ENCODE measurements at places on chromosomes 4 and X. TPM values are rescaled to one million over a fixed set of nuclear protein-coding genes. Genes with fewer than 3 reads are reported as not detected.

DNA sequence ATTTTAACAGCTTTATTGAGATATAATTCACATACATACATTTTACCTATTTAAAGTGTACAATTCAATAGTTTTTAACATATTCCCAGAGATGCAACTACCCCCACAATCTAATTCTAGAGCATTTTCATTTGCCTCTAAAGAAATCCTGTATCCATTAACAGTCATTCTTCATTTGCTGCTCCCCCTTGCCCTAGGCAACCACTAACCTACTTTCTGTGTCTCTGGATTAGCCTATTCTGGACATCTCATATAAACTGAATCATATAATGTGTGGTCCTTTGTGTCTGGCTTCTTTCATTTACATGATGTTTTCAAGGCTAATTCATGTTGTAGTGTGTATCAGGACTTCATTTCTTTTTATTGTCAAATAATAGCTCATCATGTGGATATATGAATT lies 105.1 kb upstream of the GRPR start:
- H3K4me1 ChIP-seq = no peaks in the 10 kb centered on the region
- no peaks in the 10 kb centered on the region for H3K27me3 ChIP-seq
- no peak overlapping the region for H3K27ac ChIP-seq
- H3K36me3 ChIP-seq = no peaks in the 10 kb centered on the region

DNA sequence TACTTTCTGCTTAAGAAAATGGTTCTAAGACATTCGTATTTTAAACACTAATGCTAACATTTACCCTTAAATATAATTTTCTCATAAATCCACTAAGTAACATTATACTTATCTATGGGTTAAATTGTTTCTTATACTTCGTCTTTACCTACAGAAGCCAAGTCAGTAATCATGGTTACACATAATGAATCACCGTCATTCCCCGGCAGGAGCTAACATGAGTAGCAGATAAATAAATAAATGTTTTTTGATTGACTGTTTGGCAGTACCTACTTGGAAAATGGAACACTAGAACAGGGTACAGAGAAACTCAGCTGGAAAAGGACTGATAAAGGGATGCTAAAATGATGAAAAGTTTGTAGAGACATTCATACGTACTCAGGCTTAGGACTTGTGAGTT lies 430.4 kb downstream of the ACTRT1 start:
- no peaks in the 10 kb centered on the region for H3K27me3 ChIP-seq
- no peaks in the 10 kb centered on the region for H3K36me3 ChIP-seq
- H3K4me1 ChIP-seq = no peaks in the 10 kb centered on the region
- no peak overlapping the region for H3K4me3 ChIP-seq
- no peak overlapping the region for H3K27ac ChIP-seq

DNA sequence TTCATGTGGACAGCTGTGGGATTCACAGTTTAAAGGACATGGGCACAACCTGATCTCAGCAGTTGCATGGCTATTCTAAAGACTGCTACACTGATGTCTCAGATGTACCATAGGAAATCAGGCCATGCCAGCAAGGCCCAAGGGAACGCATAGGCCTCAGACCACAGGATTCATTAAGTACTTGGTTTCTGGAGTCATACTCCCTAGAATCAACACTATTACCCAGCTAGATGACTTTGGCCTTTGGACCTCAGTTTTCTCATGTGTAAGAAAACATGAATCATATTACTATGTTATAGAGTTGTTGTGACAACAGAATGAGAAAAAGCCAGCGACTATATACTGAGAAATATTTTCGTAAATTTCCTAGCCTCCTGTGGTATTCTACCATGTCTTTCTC lies 67.9 kb downstream of the NHS start:
- H3K4me1 ChIP-seq = no peaks in the 10 kb centered on the region
- H3K27me3 ChIP-seq = no peaks in the 10 kb centered on the region
- DNase-seq = no peak
- no peak overlapping the region for H3K27ac ChIP-seq
- H3K36me3 ChIP-seq = no peaks in the 10 kb centered on the region

- no peak overlapping the region for H3K27ac ChIP-seq
- H3K4me1 ChIP-seq = no peaks in the 10 kb centered on the region
- H3K4me3 ChIP-seq = no peak overlapping the region
- H3K36me3 ChIP-seq = no peaks in the 10 kb centered on the region
Measured at GRCh38 chr4:33882246-33882990, 2361.9 kb downstream of the ARAP2 start.

GRCh38 chr4:61812171-61812570 lies 612.0 kb downstream of the ADGRL3 start:
- H3K4me1 ChIP-seq = no peaks in the 10 kb centered on the region
- no peak overlapping the region for H3K27ac ChIP-seq
- no peak overlapping the region for H3K4me3 ChIP-seq
- DNase-seq = no peak
- no peaks in the 10 kb centered on the region for H3K27me3 ChIP-seq
- no peaks in the 10 kb centered on the region for H3K36me3 ChIP-seq

- H3K4me1 ChIP-seq = peaks cover 34% of the 10 kb centered on the region
- no peak overlapping the region for H3K27ac ChIP-seq
- H3K36me3 ChIP-seq = no peaks in the 10 kb centered on the region
Measured at GRCh38 chr4:145493166-145493565, 11.5 kb downstream of the SMAD1 start.

- H3K27me3 ChIP-seq = no peaks in the 10 kb centered on the region
- H3K4me3 ChIP-seq = no peak overlapping the region
- H3K27ac ChIP-seq = no peak overlapping the region
- H3K36me3 ChIP-seq = no peaks in the 10 kb centered on the region
- H3K4me1 ChIP-seq = no peaks in the 10 kb centered on the region
- DNase-seq = no peak
Measured at GRCh38 chr4:141196227-141196933, 24.3 kb upstream of the ZNF330 start.

DNA sequence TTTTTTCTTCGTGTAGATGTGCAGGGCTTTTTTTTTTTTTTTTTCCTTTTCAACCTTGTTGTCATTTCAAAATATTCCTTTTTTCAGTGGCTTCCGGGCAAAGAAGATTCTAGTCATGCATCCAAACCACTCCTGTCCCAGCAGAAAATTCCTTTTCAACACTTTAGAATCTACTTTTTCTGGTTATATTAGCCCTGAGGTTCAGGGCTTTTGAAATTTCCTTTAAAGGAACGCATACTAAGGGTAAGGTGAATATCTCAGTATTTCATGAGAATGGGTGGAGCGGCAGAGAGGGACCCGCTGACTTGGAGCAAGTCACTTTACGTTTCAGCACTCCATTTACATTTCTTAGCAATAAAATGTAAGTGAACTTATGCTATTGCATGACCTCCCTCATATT lies 15.6 kb upstream of the TENM3 start:
- no peak for DNase-seq
- H3K36me3 ChIP-seq = no peaks in the 10 kb centered on the region
- H3K27ac ChIP-seq = no peak overlapping the region
- no peak overlapping the region for H3K4me3 ChIP-seq
- H3K4me1 ChIP-seq = no peaks in the 10 kb centered on the region

DNA sequence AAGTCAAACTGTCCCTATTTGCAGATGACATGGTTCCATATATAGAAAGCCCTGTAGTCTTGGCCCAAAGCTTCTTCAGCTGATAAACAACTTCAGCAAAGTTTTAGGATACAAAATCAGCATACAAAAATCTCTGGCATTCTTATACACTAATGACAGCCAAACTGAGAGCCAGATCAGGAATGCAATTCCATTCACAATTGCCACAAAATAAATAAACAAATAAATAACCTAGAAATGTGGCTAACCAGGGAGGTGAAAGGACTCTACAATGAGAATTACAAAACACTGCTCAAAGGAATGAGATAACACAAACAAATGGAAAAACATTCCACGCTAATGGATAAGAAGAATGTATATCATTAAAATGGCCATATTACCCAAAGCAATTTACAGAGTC lies 52.9 kb upstream of the CXCL8 start:
- H3K27ac ChIP-seq = no peak overlapping the region
- DNase-seq = no peak
- H3K27me3 ChIP-seq = no peaks in the 10 kb centered on the region

GRCh38 chr4:153579872-153580271 lies 104.2 kb upstream of the TLR2 start:
- H3K27ac ChIP-seq = no peak overlapping the region
- peaks cover 28% of the 10 kb centered on the region for H3K4me1 ChIP-seq
- DNase-seq = no peak
- H3K27me3 ChIP-seq = no peaks in the 10 kb centered on the region
- H3K4me3 ChIP-seq = no peak overlapping the region
- H3K36me3 ChIP-seq = no peaks in the 10 kb centered on the region

- DNase-seq = peak; percentile 98
- no peak overlapping the region for H3K4me3 ChIP-seq
- H3K4me1 ChIP-seq = peaks cover 20% of the 10 kb centered on the region
- no peaks in the 10 kb centered on the region for H3K27me3 ChIP-seq
Measured at GRCh38 chr4:3340700-3341083, 47.9 kb downstream of the RGS12 start.

DNA sequence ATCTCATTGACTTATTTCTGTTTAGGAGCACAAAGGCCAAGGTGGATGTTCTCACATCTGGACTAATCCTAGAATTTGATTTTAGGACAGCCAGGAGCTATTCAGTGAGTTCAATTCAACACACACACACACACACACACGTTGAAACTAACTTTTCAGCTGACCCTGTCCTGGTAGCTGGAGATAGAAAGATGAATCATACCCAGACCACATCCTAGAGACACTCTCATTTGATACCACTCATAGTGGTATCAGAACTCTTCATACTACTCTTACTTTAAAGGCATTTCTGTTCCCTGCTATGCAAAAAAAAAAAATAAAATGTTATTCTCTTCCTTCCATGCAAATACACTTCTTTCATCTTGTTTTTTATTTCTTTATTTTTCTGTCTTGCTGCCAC lies 36.7 kb downstream of the KLF8 start:
- no peaks in the 10 kb centered on the region for H3K36me3 ChIP-seq
- H3K4me1 ChIP-seq = no peaks in the 10 kb centered on the region
- DNase-seq = no peak
- no peak overlapping the region for H3K4me3 ChIP-seq
- H3K27me3 ChIP-seq = no peaks in the 10 kb centered on the region
- no peak overlapping the region for H3K27ac ChIP-seq

GRCh38 chr4:39655876-39656275 lies 17.2 kb upstream of the SMIM14 start:
- no peaks in the 10 kb centered on the region for H3K36me3 ChIP-seq
- no peak for DNase-seq
- no peaks in the 10 kb centered on the region for H3K4me1 ChIP-seq
- no peaks in the 10 kb centered on the region for H3K27me3 ChIP-seq

GRCh38 chrX:7100022-7100421 lies 47.5 kb upstream of the STS start:
- H3K4me1 ChIP-seq = no peaks in the 10 kb centered on the region
- H3K27ac ChIP-seq = no peak overlapping the region
- no peaks in the 10 kb centered on the region for H3K27me3 ChIP-seq
- no peak for DNase-seq
- peaks cover 6% of the 10 kb centered on the region for H3K36me3 ChIP-seq

- H3K36me3 ChIP-seq = no peaks in the 10 kb centered on the region
- no peak overlapping the region for H3K4me3 ChIP-seq
- H3K27me3 ChIP-seq = no peaks in the 10 kb centered on the region
Measured at GRCh38 chr4:175671491-175671934, 140.6 kb downstream of the GPM6A start.

DNA sequence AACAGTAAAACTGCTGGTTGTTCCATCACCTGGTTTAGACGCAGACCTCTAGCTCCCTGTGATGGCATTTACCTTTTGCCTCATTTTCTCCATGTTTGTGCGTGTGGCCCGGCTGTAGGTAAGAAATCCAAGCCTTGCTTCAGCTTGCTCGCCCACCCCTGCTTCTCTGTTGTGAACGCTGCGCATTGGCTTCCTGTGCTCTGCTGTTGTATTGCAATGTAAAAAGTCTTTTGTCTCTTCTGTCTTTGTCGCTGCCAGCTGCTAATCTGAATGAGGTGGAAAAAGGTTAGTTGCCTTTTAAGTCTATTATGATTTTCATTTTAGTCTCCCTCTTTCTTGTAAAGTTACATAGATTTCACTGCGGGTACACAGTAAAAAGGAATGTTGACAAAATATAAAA lies 127.3 kb upstream of the PACRGL start:
- H3K4me1 ChIP-seq = no peaks in the 10 kb centered on the region
- H3K27me3 ChIP-seq = no peaks in the 10 kb centered on the region
- H3K4me3 ChIP-seq = no peak overlapping the region
- no peak for DNase-seq

- no peak overlapping the region for H3K27ac ChIP-seq
- H3K27me3 ChIP-seq = no peaks in the 10 kb centered on the region
- H3K4me1 ChIP-seq = no peaks in the 10 kb centered on the region
- no peak overlapping the region for H3K4me3 ChIP-seq
Measured at GRCh38 chrX:77802201-77802600, 16.2 kb upstream of the ATRX start.

- no peak overlapping the region for H3K4me3 ChIP-seq
- DNase-seq = no peak
- H3K27ac ChIP-seq = no peak overlapping the region
- H3K27me3 ChIP-seq = no peaks in the 10 kb centered on the region
Measured at GRCh38 chr4:155805016-155805415, 46.2 kb downstream of the GUCY1B1 start.

Gene HGFAC
- total RNA-seq = 0.54 TPM

Gene TMEM144
- 25.0 TPM for total RNA-seq

Gene CYTL1
- total RNA-seq = 1.3 TPM

Gene RHOXF1
- total RNA-seq = not detected

Gene SCOC
- total RNA-seq = 62.8 TPM

Gene DSPP
- total RNA-seq = not detected

Gene PDZD4
- 3.2 TPM for total RNA-seq

Gene PF4V1
- not detected for total RNA-seq

Gene RXFP1
- total RNA-seq = 0.49 TPM

Gene FATE1
- total RNA-seq = not detected

Gene DKK2
- total RNA-seq = 1.5 TPM
